ENCODE measurements at places on chromosomes 7 and 10. TPM values are rescaled to one million over a fixed set of nuclear protein-coding genes. Genes with fewer than 3 reads are reported as not detected.

ACTR3C gene
- total RNA-seq: 10.8 TPM

PAX4 gene
- total RNA-seq: not detected

OR6B1 gene
- not detected for total RNA-seq

SUGCT gene
- 1.6 TPM for total RNA-seq

C10orf67 gene
- 0.17 TPM for total RNA-seq

C10orf95 gene
- total RNA-seq: 0.47 TPM

PDIA4 gene
- 86.2 TPM for total RNA-seq

RHOBTB1 gene
- total RNA-seq: 16.9 TPM

ITIH5 gene
- 2.3 TPM for total RNA-seq

CRHR2 gene
- total RNA-seq: not detected

MMRN2 gene
- total RNA-seq: 54.2 TPM

CAMK2G gene
- total RNA-seq: 47.5 TPM

TMEM176B gene
- total RNA-seq: 56.1 TPM

METTL27 gene
- 1.7 TPM for total RNA-seq

TRIM50 gene
- total RNA-seq: not detected

TAC1 gene
- total RNA-seq: 111 TPM

Measured in spleen (tissue), 13 donors.